Hematopoietic multipotent progenitor cell (in vitro differentiated cells): ENCODE measurements at places on chromosomes 1 and 21. TPM values are rescaled to one million over a fixed set of nuclear protein-coding genes. Genes with fewer than 3 reads are reported as not detected.

The GNG12 gene
- total RNA-seq = under 0.01 TPM

DNA sequence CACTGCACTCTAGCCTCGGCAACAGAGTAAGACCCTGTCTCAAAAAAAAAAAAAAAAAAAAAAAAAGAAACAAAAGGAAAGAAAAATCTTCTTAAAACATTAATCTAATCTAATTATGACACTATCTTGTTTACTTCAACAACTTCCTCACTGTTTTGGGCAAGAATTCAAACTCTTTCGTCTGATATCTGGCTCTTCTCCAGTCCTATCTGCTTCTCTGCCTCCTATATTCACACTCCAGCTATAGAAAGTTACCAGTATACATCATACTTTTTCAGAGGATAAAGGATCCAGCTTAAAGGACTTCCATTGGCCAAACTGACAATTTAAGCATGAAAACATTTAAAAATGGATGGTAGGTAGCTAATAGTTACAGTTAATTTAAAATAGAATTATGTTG is 47.3 kb downstream of the EIF2B3 start:
- DNase-seq = no peak

DNA sequence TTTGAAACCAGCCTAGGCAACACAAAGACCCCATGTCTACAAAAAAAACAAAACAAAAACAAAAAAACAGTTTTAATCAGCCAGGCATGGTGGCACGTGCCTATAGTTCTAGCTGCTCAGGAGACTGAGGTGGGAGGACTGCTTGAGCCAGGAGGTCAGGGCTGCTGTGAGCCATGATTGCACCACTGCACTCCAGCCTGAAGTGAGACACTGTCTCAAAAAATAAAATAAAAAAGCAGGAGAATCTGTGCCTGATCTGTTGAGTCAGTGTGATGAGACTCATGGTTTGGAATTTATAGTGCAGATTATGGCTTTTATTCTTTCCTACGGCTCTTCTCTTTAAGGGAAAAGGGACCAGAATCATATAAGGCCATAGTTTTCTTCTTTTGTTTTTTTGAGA is 16.5 kb downstream of the TRIT1 start:
- no peak for DNase-seq

GRCh38 chr1:31694964-31695313 is 8.9 kb downstream of the COL16A1 start:
- no peak for DNase-seq

The PTPRC gene
- 281 TPM for total RNA-seq
